ENCODE measurements at places on chromosomes 3 and 15.

- no peak for DNase-seq
Observed at GRCh38 chr3:8911781-8912180, 51.5 kb downstream of the RAD18 start.

- DNase-seq, result no peak
Observed at GRCh38 chr15:69963385-69963784, 134.3 kb downstream of the TLE3 start.

- DNase-seq, result no peak
Observed at GRCh38 chr3:98612996-98613517, 19.6 kb upstream of the CPOX start.

DNA sequence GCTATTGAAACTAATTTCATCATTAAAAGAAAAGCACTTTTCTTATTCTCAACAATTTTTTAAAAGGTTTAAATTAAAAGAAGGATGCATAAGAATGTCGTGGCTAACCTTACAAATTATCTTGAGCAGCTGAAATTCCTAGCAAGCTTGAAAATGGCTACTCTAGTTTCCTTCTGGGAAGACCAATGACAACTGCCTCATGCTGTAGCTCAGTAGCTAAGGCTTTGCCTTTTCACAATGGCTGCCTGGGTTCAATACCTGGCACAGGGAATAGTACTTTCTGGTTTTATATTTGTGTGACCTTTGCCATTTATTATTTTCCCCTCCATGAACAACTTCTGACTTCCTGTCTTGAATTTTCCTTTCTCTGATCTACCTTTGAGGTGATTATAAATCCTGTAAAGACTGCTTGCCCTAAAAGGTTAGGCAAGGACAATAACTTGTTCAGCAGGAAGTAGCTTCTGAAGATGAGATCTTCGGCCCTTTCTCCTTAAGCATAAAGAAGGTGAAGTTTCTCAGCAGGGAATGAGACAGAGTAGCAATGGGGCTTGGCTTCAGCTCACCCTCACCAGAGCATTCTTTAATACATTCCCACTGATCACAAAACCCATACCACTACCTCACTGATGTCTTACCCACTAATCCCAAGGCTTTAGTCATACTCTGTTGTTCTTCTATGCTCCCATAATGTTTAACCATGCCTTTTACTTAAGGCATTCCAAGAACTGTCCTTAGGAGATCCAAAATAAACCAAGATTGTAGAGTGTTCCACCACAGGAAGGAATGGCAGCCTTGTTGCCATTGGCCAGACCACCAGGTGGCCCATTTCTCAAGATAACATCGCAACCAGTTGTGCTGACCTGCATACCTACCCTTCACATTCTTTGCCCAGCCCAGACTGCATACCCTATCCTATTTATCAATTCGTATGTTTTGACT lies 276.8 kb downstream of the ULK4 start:
- DNase-seq, result no peak

DNA sequence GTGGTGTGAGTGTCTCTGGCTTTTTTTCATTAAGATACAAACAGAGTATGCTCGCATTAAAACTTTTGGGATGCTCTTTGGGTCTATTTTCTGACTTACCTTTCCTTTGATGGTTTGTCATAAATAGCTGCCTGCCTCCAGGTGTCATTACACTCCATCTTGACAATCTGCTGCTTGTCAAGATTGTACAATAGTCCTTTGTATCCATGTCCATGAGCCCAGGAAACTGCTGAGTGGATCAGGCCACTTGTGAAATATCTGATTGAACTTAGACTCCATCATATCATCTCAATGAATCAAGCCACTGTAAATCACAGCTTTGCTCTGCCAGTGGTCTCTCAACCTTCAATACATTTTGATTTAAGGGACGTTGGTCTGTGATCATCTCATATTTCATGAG lies 135.2 kb downstream of the ECT2 start:
- no peak for DNase-seq

- DNase-seq, result no peak
Observed at GRCh38 chr3:76222201-76222600, 436.9 kb upstream of the ZNF717 start.

DNA sequence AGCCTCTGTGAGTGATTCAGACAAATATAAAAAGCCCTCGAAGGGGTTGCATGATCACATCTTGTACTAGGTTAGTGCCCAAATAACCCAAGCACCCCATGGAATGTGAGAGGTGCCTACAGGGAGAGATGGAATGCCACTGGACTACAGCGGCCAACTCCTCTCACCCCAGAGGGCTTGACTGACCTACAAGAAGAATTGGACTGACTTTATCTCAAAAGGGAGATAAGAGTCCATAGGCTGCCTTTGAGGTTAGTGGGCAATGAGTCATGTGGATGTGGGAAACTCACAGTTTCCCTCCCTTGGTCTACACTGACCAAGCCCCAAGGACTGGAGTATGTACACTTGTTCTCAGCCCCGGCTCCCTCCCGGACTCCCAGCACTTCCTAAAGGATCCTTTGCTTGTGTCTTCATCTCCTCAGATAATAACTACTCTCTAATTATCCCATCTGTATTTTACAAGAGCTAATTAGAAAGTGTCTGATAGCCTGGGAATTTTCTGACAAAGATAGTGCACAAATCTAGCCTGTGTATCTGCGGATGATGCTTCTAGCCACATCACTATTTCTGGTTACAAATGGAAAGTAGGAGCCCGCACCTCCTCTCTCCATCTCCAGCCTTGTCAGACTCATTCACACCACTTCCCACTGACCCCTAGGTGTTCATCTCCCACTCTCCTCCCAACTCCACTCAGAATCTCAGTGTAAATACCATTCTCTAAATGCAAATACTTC lies 547.8 kb upstream of the TBL1XR1 start:
- no peak for DNase-seq

GRCh38 chr3:61725851-61726333 lies 164.5 kb downstream of the PTPRG start:
- DNase-seq, result no peak

DNA sequence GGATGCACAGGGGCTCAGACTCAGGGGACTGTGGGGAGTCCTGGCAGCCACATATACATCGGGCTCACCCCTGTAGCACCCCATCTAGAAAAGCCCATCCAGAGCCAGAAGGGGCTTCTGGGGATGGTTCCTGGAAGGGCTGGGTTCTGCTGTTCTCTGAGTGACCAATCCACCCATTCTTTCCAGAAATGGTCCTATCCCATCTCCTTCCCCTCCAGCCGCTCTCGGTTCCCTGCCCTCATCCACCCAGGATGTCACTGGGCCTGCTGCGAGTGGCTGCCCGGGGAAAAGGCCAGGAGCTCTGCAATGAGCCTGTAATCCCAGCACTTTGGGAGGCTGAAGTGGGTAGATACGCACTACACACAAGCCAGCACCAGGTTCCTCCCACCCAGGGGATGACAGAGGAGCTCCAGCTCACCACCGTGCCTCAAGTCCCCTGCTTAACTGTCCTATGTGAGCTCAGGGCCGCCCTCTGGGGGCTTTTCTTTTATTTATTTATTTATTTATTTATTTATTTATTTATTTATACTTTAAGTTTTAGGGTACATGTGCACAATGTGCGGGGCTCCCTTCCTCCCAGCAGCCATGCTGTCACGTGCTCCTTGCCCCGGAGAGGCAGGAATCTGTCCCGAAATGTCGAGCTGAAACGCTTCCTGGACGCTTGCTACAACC lies 13.6 kb upstream of the CSK start:
- DNase-seq, result no peak

DNA sequence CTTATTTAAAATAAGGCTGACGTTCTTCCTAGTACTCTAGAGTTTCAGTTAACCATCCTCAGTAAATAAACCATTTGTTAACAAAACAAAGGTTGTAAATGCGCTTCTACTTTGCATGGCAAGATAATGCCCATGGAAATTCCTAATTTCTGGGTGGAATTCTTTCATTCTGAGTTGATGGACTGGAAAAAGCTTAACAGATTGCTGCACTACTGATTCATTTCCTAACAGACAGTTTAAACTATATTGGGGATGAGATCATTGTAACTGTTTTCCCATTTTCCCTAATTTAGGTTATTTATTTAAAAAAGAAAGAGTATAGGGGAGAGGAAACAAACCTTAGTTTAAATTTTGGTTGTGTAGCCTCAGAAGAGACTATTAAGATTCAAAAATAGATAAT lies 342.2 kb downstream of the NLGN1 start:
- no peak for DNase-seq

DNA sequence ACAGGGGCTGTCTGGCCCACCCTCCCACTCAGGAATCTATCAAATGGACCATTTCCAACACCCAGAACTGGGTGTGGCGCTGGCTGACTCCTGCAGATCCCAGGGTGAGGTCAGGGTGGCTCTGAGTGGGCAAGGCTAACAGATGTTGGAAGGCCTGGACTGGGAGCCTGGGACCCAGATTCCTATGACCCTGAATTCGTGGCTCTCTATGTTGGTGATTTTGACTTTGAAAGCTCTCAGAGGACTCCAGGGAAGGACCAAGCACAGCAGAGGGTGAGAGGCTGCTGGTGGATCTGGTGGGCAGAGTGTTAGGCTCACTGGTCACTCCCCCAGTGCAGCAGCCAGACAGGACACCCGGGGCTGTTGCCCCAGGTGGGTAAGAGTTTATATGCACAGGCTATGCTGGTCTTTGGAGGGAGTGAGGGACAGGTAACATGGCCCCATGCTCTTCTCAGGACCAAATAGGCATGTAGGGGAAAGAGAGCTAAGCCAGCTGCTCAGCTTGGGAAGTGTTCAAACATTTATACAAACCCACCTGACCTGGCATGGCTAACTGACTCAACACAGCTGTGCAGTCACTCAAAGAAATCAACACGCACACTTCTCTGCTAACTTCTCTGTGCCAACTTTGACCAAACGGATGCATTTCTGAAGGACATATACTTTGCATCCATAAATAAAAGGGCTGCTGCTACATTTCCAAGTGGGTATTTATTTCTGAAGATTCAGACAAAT lies 62.6 kb upstream of the RAB6B start:
- no peak for DNase-seq

All from activated CD4-positive, alpha-beta T cell treated with anti-CD3 and anti-CD28 coated beads, Interleukin-2, amount 50 U/mL, for 4 hours (primary cell).